Esophagus mucosa (tissue), 1 donor: ENCODE measurements at places on chromosomes 4 and X.
A peak's percentile ranks its signal among the peaks of the same experiment; 100 is the strongest.

GRCh38 chr4:144384408-144384807, 243.9 kb upstream of the GYPA start:
- ATAC-seq: no peak

GRCh38 chr4:100679926-100680325, 162.1 kb upstream of the EMCN start:
- ATAC-seq: no peak

- no peak for ATAC-seq
These were observed 248.6 kb upstream of the VEGFC start for GRCh38 chr4:177041356-177041755.

- no peak for ATAC-seq
These were observed 181.0 kb downstream of the GPAT3 start for GRCh38 chr4:83716874-83717273.

GRCh38 chr4:26150948-26151347, 169.9 kb upstream of the RBPJ start:
- ATAC-seq: peak; percentile 36
